T-helper 2 cell (primary cell): ENCODE measurements at places on chromosomes 2 and 18.

DNA sequence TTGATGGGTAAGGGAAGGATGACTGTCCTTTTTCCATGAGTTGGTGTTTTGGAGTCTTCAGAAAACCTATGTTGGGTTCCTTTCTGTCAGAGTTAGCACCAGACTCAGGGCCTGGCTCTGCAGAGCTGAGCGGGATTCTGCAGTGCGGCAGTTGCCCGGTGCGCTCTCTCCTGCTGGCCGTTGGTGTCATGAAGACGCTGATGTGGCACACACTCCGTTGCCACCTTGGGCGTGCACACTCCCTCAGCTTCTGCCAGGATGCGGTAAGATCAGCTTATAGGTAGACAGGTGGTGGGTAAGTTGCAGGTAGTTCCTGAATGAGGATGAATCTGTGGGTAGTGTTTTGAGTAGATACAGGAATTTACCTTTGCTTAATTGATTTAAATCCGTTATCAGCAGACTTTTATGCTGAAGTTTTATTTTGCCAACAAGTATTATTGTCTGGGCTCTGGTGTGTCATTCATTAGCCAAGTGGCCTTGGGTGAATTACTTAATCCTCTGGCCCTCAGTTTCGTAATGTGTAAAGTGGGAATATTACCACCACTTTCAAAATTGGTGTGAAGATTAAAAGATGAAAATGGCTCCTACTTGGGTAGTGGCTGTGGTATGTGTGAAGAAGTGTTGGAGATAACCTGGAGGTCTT is 26.8 kb downstream of the DGKD start:
- DNase-seq, result no peak

DNA sequence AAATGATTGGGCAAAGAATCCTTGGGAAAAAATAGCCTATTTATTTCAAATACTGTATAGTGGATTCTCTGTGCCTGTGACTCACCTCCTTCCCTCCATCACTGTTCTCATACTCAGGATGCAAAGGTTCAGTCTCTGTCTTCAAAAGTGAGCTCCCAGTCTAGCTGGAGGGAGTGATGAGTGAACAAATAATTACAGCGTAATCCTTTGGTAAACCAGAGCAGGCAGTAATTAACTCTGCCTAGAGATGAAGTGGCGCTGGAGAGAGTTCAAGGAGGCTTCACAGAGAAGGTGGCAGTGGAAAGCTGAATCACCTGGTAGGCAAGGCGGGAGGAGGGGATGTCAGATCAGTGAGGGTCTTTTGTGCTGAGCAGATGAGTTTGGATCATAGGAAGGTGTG is 6.5 kb downstream of the DGUOK start:
- DNase-seq, result no peak

DNA sequence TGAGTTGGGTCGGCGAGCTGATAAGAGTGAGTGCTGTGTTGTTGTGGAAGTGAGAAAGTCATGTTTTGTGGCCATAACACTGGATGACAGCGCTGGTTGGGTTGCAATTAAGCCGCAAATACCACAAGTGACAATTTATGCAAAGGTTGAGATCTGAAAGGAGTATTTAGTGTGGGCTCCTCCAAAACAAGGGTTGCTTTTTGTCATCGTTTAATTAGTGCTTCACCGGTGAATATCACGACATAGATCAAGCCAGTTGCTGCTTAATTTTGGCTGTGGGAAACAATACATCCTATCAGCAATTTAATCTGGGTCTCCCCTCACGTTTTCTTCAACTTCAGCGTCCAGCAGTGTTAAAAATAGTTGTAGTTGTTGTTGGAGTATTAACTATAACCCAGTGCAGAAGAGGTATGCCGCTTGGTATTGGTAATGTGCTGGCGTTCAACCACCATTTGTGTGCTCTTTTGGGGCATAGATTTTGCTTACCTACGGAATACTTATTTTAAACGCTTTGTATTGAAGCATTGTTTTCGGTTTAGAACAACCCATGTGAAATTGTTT is 662 bp downstream of the ACVR2A start:
- peak; percentile 46 for DNase-seq

- DNase-seq, result no peak
Measured at GRCh38 chr2:40173276-40173675, 278.6 kb downstream of the SLC8A1 start.

- no peak for DNase-seq
Measured at GRCh38 chr18:37499913-37500312, 65.7 kb downstream of the CELF4 start.
